ENCODE measurements at places on chromosomes 2 and 18. TPM values are rescaled to one million over a fixed set of nuclear protein-coding genes. Genes with fewer than 3 reads are reported as not detected.
A peak's percentile ranks its signal among the peaks of the same experiment; 100 is the strongest.

LBX2 gene
- 1.6 TPM for total RNA-seq

DNA sequence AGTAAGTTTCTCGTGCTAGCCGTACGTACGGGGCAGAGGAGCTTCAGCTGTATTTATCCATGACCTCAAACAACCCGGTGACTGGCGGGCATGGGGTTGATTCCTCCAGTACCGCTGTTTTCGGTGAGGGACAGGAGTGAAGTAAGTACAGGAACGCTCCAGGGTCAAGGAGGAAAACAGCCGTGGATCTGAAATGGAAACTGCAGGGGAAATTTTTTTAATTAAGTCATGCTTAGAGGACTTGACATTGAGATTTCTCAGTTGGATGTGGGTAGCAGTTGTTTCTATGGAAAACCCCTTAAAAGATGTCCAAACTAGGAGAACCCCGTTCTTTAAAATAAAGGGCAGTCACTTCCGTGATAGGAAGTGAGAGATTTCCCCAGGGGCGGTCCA, 1.2 kb downstream of the RAB12 start:
- peak overlapping the region; percentile 71 for H3K4me3 ChIP-seq
- H3K27ac ChIP-seq, result peak overlapping the region; percentile 69
- no peaks in the 10 kb centered on the region for H3K27me3 ChIP-seq

DNA sequence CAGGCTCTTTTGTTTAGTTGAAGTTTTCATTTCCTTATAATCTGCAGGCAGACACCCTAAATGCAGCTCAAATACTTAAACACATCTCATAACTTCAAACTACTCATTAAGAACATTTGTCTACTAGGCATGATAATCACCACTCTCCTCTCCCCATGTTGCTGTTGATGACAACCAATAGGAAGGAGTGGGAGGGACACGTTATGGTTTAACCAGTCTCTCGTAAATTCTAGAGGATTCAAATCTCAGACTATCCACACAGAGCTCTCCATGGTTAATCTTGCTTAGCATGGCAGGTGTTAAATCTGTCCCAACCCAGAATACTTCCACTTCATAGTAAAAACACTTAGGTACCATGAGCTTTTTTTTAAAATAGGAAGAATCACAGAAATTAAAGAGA, 127.4 kb upstream of the AQP4 start:
- no peaks in the 10 kb centered on the region for H3K36me3 ChIP-seq
- no peak overlapping the region for H3K27ac ChIP-seq
- DNase-seq, result no peak
- H3K4me3 ChIP-seq, result no peak overlapping the region
- no peaks in the 10 kb centered on the region for H3K4me1 ChIP-seq

DNA sequence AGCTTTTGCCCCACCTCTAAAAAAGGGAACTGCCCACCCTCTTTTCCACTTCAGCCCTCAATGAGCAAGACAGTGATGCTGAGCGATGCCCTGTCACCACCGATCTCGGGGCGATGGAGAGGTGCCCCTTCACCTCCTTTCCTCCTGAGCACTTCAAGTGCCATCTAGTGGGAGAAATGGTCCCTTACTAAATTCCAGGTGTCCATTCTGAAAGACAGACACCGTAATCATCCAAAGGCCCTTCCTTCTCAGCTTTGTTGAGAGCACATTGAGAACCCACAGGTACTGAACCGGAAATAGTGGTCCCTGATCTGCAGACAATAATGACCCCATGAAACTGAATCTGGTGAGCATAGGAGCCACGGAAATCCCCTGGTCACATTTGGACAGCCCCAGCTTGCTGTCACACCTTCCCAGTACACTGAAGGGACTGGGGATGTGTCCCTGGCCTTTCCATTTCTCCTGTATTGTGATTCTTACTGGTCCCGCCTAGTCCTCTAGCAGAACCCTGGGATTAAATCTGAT, 38.5 kb downstream of the KCTD18 start:
- no peak overlapping the region for H3K27ac ChIP-seq
- H3K4me3 ChIP-seq, result no peak overlapping the region
- H3K36me3 ChIP-seq, result peaks cover 82% of the 10 kb centered on the region
- H3K4me1 ChIP-seq, result no peaks in the 10 kb centered on the region

- no peak overlapping the region for H3K4me3 ChIP-seq
These were observed 59.5 kb downstream of the RALBP1 start for GRCh38 chr18:9534844-9535243.
